Activated T-cell treated with anti-CD3 and anti-CD28 coated beads, Interleukin-2, amount 50 U/mL, for 24 hours (primary cell): ENCODE measurements at places on chromosomes 4 and X.

- peaks cover 74% of the 10 kb centered on the region for H3K36me3 ChIP-seq
- H3K4me1 ChIP-seq: peaks cover under 1% of the 10 kb centered on the region
- H3K27ac ChIP-seq: no peak overlapping the region
- DNase-seq: no peak
- H3K27me3 ChIP-seq: no peaks in the 10 kb centered on the region
Measured at GRCh38 chr4:909821-910220, 22.3 kb downstream of the GAK start.

DNA sequence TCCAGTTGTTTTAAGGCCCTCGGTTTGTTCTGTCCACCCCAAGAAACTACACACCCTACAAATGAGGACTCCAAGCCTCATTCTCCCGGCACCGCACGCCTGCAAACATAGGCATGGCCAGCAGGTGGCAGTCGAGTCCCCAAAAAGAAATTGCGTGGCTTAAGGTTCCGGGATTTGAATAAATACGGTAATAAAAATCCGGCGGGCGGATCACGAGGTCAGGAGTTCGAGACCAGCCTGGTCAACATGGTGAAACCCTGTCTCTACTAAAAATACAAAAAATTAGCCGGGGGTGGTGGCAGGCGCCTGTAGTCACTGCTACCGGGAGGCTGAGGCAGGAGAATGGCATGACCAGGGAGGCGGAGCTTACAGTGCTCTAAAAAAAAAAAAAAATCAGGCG, 21.8 kb upstream of the CSF2RA start:
- no peak overlapping the region for H3K27ac ChIP-seq
- peak; percentile 94 for DNase-seq
- H3K36me3 ChIP-seq: no peaks in the 10 kb centered on the region
- H3K27me3 ChIP-seq: no peaks in the 10 kb centered on the region

- no peaks in the 10 kb centered on the region for H3K27me3 ChIP-seq
- peaks cover 87% of the 10 kb centered on the region for H3K4me1 ChIP-seq
- H3K4me3 ChIP-seq: peak overlapping the region; percentile 21
- peak; percentile 73 for DNase-seq
Measured at GRCh38 chr4:26197018-26197779, 123.6 kb upstream of the RBPJ start.

DNA sequence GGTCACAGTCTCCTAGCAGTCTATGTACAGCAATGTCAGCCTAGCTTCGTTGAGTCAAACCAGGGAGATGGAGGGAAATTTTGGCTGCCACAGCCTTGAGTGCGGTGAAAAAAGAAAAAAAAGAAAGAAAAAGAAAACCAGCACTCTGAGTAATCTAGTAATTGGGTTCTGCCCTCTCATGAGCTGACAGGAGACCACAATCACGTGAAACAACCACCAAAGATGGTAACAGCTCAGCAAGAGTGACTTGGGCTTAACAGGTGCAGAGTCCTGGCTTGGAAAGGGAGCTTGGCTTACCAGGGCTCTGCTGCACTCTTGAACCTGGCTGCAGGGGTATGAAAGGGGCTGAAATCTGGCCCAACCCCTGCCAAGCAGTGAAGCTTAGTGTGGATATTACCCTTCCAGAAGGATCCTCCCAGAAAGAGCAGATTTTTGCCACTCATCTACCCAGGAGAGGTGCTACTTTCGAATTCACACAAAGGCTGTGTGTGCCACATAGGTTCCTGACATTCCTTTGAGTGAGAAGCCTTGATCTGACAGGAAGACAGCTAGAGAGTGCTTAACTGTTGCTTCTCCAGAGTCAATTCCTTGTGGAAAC, 350.3 kb downstream of the PTTG2 start:
- H3K27ac ChIP-seq: peak overlapping the region; percentile 93
- peaks cover 7% of the 10 kb centered on the region for H3K27me3 ChIP-seq
- H3K4me1 ChIP-seq: peaks cover 75% of the 10 kb centered on the region
- DNase-seq: peak; percentile 74

GRCh38 chr4:139973015-139973414, 181.0 kb downstream of the MAML3 start:
- peaks cover 12% of the 10 kb centered on the region for H3K4me1 ChIP-seq
- no peak for DNase-seq
- no peak overlapping the region for H3K4me3 ChIP-seq
- H3K36me3 ChIP-seq: no peaks in the 10 kb centered on the region
- no peak overlapping the region for H3K27ac ChIP-seq

GRCh38 chr4:94455081-94455480, 3.3 kb downstream of the PDLIM5 start:
- DNase-seq: no peak
- H3K27ac ChIP-seq: no peak overlapping the region
- H3K4me3 ChIP-seq: no peak overlapping the region

DNA sequence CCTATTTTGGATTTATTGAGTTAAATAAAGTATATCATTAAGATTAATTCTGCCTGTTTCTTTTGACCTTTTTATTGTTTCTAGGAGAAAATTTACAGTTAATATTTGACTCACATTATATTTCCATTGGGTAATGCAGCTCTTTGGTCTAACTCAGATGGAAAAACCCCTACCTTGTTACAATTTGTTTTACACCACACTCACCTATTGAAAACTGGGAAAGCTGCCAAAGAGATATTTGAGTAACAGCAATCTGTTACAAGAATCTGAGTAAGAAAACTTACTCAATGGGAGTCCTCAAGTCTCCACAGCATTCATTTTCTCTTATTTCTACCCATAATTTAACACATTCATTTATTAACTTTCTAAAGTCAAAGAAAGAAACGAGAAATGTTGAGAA, 108.0 kb upstream of the TLL1 start:
- no peak overlapping the region for H3K4me3 ChIP-seq
- no peaks in the 10 kb centered on the region for H3K27me3 ChIP-seq
- H3K36me3 ChIP-seq: no peaks in the 10 kb centered on the region

DNA sequence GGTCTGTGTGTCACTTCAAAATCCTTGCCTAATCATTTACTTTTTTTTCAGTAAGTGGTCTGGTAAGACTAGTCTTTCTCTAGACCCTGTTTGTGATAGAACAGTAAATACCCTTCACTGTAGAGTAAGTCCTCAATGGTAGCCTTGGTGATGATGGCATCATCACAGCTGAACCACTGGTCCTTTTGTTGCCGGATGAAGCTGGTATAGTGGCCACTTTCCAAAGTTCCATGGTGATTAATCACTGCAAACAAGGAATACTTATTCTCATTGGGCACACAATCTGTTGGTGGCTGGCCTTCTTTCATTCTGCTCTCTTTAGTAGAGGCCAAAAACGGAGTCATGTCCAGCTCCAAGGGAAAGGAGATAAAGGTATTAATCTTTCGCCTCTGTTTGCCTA, 2.9 kb downstream of the USP51 start:
- peaks cover 27% of the 10 kb centered on the region for H3K27me3 ChIP-seq
- H3K4me3 ChIP-seq: no peak overlapping the region
- H3K36me3 ChIP-seq: peaks cover 4% of the 10 kb centered on the region
- H3K4me1 ChIP-seq: peaks cover 11% of the 10 kb centered on the region
